Activated CD4-positive, alpha-beta T cell treated with anti-CD3 and anti-CD28 coated beads for 4 hours (primary cell): ENCODE measurements at places on chromosomes 7 and 10.

- DNase-seq: no peak
Measured at GRCh38 chr10:122864901-122865300, 14.5 kb downstream of the FAM24B start.

DNA sequence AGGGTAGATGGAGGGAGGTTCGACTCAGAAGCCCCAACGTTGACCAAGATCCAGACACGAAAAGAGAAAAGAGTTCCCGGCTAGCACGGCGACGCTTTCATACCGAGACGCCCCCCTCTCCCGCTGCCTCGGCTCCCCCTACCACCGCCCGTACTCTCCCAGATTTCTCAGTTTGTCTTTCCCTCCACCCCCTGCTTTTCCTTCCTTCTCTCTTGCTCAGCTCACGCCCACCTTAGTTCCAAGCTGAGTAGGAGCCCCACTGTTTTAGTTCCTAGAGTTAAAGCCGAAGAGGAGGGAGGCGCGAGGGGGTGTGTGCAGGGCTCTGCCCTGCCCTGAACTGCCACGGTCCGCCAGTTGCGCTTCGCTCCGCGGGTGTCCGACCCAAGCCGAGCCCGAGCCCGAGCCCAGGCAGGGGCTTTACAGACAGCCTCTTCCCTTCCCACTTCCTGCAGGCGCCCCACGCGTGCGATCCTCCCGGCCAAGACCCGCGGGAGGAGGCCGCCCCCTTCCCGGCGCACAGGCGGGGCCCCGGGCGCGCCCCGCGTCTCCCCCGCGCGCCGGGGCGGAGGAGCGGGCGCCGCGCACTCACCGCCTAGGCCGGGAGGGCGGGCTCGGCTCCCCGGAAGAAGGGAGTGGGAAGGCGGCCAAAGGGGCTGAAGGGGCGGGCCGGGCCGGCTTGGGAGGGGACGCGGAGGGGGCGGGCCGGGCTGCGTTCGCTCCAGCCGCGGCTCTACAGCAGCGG, at the start of gene EPHB6:
Gene EPHB6 (plus strand): TSS at position 705 of the 742 bp plus-strand sequence. CDS start 8,152 bp downstream, outside the sequence.
- peak; percentile 50 for DNase-seq

DNA sequence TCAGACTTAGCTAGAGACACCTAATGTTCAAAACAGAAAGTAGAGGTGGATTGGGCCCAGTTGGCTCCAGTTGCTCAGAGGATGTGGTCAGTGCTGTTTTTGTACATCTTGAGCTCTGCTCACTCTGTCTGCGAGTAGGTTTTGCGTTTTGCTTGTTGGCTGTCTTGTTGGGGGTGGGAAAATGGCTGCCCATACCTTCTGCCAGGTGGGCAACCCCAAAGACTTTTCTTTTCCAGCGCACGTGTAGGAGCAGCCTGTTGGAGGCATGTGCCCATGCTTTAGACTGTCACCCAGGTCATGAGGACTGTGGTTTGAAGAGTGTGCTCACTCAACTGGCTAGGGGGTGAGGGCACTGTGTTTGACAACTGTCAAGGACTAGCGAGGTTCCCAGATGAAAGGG, 73.9 kb downstream of the KAT6B start:
- DNase-seq: no peak

GRCh38 chr10:3213758-3214515, 41.4 kb upstream of the PITRM1 start:
- DNase-seq: no peak

DNA sequence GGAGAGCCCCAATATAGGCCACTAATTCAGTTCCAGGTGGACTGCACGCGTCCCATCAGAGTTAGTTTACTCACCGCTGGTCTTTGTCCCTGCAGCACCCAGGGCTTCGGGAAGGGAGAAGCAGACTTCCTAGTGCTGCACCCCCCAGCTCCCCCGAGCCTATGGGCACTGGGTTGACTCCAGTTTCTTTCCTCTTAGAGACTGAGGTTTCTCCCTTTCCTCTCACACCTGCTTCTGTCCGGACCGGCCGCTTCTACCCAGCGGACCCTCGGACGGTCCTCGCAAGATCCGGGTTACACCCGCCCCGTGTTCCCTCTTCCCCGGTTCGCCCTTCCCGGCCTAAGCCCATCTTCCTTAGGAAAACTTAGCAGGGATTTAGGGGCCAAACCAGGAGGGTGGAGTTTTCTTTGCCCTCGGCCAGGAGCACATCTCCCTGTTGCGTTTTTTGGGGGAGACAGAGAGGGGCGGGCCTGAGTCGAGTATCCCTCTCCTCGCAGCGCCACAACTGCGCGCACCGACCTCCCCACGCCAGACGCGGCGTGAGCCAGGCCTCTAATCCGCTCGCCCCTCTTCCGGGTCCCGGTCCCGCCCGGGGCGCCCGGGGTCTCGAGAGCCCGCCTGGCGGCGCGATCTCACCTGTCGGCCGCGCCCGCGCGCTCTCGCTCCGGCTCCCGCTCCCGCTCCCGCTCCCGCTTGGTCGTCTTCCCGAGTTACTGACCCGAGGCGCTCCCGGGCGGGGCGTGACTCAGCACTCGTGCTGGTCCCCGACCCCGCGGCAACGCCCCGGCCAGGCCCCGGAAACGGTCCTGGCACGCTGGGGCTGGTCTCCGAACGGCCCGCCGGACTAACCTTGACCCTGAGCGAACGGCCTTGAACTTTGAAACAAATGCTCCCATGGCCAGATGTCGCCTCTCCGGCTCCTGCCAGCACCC, at the start of gene AIFM2:
Gene AIFM2 (minus strand): TSS at position 728 of the 932 bp plus-strand sequence. CDS start 8,741 bp downstream, outside the sequence.
- DNase-seq: peak; percentile 14

DNA sequence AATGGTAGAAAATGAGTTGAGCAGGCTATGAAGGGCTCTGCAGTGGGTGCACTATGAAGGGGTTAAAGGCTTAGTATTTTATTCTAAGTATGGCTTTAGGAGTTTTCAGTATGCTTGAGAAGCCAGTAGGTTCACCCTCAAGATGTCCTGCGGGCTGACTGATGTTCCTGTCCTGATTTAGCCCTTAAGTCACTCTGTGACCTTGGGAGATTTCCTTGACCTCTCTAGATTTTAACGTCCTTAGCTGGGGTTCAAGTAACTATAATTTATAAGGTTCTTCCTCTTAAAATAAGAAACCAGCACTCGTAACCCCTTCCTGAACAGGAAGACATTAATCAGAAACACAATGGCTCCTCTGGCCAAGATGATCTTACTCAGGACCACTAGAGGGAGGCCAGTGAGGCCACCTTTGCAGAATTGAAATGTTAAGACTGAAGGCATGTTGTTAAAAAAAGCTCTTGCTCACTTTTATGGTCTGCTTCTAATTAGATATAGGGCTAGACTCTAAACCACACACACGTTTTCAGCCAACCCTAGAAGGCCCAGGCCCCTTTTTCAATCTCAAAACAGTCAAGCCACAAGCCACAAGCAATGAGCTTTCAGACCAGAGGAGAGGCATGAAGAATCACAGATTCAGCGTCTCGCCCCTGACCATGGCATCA, 41.9 kb downstream of the CDK1 start:
- DNase-seq: no peak

- DNase-seq: no peak
Measured at GRCh38 chr10:35516102-35516670, 89.0 kb upstream of the GJD4 start.

DNA sequence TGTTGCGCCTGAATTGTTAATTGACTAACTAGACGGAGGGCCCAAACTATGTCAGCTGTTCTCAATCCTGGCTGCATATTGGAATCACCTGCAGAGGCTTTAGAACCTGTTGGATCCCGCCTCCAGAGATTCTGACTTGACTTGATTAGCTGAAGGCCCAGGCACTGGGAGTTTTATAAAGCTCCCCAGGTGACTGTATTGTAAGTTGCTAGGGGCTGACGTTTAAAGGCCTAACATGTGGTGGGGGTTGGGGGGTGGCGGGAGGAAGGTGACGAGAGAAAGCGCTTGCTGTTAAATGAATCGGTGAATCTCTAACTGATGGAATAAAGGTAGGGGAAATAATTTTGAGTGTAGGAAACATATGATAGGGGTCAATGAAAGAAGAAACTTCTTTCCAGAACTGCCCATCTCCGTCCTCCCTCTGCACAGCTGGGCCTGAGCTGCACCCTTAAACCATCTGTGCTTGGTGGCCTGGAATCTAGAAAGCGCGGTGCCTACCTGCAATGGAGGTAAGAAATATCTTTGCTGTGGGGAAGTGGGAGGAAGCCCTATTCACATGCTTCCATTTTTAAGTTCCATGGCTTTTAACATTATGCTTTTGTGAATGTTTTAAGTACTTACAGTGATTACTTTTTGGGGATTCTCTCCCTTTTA, 225.0 kb upstream of the FAM3C start:
- DNase-seq: no peak

GRCh38 chr10:113788604-113789083, 37.2 kb downstream of the PLEKHS1 start:
- no peak for DNase-seq

DNA sequence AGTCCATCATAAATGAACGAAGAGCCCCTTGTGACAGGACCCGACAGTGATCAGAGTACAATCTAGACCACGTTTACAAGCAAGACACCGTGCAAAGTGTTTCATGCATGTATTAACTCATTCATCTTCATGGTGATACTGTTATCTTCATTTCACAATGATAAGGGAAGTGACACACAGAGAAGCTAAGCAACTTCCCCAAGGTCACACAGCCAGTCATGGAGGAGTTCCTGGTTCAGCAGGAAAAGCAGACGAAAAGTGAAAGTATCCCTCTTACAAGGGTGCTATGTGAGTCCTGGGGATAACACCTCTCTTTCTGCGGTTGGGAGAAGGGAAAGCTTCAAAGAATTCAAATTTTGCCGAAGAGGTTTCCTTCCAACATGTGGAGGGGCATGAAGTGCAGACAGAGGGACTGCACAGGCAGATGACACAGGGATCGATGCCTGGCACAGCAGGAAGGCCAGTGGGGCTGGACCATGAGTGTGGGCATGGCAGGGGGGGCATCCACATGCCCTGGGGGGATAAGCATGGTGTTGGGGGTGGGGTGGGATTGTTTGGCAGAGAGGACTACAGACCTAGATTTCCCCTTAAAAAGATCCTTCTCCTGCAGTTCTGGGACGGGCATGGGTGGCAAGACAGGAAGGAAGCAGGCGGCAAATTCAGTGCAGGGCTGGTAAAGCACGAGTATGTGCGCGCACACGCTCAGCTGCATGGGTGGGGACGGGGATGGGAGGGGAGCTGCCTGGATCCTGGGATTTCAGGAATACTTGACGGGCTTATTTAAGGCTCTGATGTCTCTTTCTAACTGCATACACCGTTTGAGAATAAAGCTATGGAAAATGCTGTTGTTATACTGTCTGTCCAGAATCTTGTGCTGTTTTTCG, 33.5 kb upstream of the DDC start:
- DNase-seq: no peak

DNA sequence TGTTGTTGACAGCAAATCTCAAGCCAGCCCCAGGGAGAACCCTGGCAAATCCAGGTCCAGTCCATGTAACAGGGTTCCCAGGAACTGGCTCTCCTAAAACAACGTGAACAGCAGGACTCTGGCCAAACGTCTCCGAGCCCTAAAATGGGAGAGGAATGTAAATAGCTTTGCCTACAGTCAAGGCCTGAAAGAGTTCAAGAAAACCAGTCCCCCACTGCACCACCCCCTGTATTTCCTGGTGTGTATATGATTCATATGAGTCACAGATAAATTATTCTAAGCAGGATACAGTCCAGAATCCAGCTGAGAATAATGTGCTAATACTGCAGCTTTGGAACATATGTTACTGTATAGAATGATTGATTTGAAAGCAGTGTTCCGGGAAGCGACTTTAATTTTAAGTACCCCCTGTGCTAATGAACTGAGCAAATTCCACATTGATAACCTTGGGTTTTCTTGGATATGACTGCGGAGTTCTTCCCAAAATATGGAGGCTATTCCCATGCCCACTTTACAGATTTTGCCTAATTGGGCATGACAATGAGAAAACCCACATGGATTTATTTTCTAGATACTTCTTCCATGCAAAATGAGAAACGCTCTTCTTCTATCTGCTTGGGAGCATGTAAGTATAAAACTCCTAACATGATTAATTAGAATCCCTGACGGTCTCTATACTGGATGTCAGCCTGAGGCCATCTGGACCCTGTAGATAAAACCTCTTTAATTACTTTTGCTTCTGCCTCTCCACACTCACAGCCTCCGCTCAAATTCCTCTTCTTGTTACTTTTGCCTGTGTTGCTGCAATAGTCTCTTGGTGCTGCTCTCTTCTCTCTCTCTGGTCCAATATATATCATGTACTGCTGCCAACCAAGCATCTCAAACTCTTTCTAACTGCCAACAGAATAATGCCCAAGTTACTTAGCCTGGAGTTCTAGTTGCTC, 50.2 kb downstream of the LAMB4 start:
- DNase-seq: no peak

DNA sequence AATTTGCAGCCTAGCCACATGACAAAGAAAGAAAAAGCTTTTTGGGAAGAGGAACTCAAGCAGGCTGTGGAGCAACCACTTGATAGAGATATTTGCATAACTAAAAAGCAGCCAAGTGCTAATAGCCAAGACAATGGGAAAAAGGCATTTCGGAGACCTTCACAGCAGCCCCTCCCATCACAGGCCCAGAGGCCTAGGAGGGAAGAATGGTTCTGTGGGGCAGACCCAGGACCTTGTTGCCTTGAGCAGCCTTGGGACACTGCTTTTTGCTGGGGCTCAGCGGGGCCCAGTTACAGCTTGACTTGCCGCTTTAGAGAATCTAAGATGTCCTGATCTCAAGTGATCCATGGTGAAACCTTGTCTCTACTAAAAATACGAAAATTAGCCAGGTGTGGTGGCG, 38.5 kb downstream of the FAM149B1 start:
- DNase-seq: no peak

DNA sequence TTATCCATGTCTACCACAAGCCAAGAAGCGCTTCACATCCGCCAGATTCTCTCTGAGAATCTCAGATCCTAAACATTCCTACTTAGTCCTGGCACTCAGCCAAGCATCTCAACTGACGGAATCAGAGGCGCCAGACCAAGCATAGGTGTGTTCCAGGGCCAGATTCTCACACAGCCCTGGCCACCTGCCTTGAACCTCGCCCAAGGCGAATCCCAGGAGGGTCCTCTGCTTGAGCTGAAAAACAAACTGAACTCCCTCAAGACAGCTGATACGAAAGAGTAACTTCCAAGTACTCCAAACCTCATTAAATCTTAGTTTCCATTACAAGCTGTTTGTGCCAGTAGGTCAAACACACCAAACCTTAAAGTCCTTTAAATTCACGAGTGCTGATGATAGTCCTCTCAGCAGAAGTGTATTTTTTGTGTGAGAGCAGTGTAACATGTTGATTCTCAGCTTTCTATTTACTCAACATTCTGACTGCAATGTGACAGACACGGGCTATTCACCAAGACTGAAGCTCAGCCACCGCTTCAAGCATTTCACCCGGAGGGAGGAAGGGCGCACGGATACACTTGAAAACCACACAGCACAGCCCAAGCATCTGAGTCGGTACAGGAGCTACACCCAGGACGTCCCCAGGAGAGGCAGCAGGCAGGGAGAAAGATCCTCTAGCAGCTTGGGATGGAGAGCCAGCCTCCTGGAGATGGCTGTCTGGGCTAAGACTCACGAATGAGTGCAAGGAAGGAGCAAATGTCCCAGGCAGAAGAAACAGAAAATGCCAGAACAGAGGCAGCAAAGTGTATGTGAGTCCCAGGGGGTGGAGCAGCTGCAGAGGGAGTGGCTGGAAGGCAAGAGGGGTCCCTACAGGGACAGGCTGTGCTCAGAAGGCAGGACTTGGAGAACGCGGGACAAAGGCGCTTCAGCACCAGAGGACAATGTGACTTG, 6.0 kb downstream of the PARD3 start:
- DNase-seq: no peak

GRCh38 chr7:50837965-50838364, 55.3 kb upstream of the GRB10 start:
- DNase-seq: no peak
